Uterus (tissue), 4 donors: ENCODE measurements at places on chromosomes 6 and 20. TPM values are rescaled to one million over a fixed set of nuclear protein-coding genes. Genes with fewer than 3 reads are reported as not detected.

CFAP206 gene
- total RNA-seq = not detected

TINAG gene
- not detected for total RNA-seq

RAET1G gene
- not detected for total RNA-seq

HDAC2 gene
- total RNA-seq = 33.8 TPM

PBOV1 gene
- total RNA-seq = not detected

HLA-F gene
- 146 TPM for total RNA-seq

ENPP5 gene
- total RNA-seq = 8.1 TPM

SLPI gene
- 1.0 TPM for total RNA-seq

DUSP22 gene
- total RNA-seq = 54.6 TPM

AGPAT4 gene
- 17.1 TPM for total RNA-seq

IMPG1 gene
- total RNA-seq = not detected

HS3ST5 gene
- total RNA-seq = 0.48 TPM
